ENCODE measurements at places on chromosomes 7 and 10. TPM values are rescaled to one million over a fixed set of nuclear protein-coding genes. Genes with fewer than 3 reads are reported as not detected.
A peak's percentile ranks its signal among the peaks of the same experiment; 100 is the strongest.

NEUROG3 gene
- not detected for total RNA-seq

GJC3 gene
- 0.35 TPM for total RNA-seq

VWA2 gene
- 0.12 TPM for total RNA-seq

GRCh38 chr10:92213049-92213448 lies 77.8 kb downstream of the CPEB3 start:
- H3K36me3 ChIP-seq, result no peaks in the 10 kb centered on the region
- no peak overlapping the region for H3K27ac ChIP-seq
- H3K27me3 ChIP-seq, result no peaks in the 10 kb centered on the region

SEMA3E gene
- total RNA-seq, result not detected

SLC39A12 gene
- not detected for total RNA-seq

DNA sequence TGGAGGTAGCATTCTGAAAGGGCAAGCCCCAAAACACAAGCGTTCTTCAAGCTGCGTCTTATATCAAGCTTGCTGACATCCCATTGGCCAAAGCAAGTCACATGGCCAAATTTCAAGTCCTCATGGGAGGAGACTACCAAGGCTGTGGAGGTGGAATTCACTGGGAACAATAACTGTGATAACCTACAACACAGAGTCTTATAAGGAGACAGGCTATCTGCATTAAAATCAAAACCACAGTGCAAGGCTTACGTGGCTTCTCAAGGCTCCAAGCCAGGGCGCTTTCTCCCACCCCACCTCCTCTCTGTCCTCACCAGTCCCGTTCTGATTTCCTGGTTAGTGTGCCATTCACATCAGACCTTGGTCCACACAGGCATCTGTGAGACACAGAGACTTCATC lies 39.4 kb downstream of the ADRB1 start:
- DNase-seq, result no peak

- H3K27me3 ChIP-seq, result no peaks in the 10 kb centered on the region
- H3K4me3 ChIP-seq, result no peak overlapping the region
- H3K4me1 ChIP-seq, result no peaks in the 10 kb centered on the region
- H3K36me3 ChIP-seq, result no peaks in the 10 kb centered on the region
- DNase-seq, result no peak
Measured at GRCh38 chr10:98378722-98379121, 36.3 kb downstream of the PYROXD2 start.

DNA sequence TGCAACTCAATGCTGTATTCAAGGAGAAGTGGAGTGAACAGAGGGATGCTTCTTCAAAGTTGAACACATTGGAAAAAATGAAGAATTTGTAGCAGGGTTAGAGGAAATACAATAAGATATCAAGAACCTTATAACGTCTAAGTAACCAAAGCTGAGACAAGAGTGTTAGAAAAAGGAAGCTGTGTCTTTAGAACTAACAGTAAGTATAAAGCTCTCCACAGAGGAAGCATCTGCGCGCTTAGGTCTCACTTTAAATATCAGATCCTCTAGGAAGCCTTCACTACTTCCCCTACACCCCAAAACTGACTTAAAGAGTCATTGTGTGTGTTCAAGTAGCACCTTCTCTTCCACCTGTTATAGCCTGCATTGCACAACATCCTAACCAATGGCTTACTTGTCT lies 43.0 kb downstream of the CH25H start:
- H3K27me3 ChIP-seq, result peaks cover 4% of the 10 kb centered on the region
- H3K36me3 ChIP-seq, result no peaks in the 10 kb centered on the region
- peaks cover 9% of the 10 kb centered on the region for H3K4me1 ChIP-seq
- no peak for DNase-seq
- H3K27ac ChIP-seq, result peak overlapping the region; percentile 38

LAMB1 gene
- 0.52 TPM for total RNA-seq

GCK gene
- total RNA-seq, result not detected

DNA sequence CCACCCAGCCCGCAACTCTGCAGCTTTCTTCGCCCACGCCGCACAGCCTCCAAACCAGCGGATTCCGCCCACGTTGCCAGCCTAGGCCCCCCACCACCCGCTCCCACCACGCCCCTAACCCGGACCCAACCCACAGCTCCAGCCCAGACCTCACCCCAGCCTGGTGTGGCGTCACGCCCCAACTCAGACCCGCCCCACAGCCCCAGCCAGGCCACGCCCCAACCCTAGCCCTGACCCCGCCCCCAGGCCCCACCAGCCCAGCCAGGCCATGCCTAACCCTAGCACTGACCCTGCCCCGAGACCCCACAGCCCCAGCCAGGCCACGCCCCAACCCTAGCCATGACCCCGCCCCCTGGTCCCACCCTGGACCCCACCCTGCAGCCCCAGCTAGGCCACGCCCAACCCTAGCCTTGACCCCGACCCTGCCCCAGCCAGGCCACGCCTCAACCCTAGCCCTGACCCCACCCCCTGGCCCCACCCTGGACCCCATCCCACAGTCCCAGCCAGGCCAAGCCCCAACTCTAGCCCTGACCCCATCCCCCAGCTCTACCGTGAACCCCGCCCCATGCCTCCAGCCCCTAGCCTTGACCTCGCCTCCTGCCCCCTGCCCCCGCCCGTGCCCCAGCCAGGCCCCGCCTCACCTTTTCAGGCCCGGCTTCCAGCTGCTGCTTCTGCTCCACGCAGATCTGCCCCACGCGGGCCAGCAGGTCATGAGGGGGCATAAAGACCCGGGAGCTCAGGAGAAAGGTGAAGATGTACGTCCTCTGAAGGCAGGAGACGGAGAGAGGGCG lies 64.0 kb downstream of the RASGEF1A start:
- no peak overlapping the region for H3K4me3 ChIP-seq
- no peaks in the 10 kb centered on the region for H3K36me3 ChIP-seq
- DNase-seq, result no peak
- no peaks in the 10 kb centered on the region for H3K27me3 ChIP-seq
- no peak overlapping the region for H3K27ac ChIP-seq

TRPV5 gene
- total RNA-seq, result not detected

DNA sequence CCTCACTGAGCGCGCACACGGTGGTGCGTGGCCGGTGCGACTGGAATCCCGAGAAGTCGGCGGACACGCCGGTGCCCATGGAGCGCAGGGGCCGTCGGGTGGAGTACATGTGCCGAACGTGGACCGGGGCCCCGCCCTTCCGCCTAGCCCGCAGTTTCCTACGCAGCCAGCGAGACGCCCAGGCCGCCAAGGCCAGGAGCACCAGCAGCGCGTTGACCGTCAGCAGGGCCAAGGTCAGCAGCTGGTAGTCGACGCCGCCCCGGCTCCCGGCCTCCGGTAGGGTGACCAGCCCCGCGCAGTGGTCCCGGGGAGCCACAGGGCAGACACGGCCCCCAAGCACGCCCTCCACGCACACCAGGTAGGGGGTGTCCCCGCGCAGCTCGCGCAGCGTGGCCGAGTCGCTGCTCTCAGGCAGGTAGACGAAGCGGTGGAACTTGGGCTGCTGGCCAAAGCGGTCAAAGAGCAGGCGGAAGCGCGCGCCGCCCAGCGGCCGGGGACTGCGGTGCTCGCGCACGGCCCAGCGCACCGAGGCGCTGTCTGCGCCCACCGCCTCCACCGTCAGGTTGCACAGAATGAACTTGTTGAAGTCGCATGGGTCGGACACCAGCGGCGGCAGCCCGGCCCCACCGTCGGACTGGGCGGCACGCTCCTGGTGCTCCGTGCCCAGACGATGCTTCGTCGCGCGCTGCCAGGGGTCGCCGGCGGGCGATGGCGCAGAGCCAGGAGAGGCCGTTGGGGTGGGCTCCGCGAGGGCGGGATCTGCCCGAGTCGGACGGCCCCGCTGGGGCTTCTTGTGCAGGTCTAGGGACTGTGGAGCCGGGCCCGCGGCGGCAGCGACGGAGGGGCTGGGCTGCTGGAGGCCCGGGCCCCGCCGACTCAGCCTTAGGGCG lies 2.2 kb downstream of the TRIL start:
- peaks cover 9% of the 10 kb centered on the region for H3K4me1 ChIP-seq
- H3K27me3 ChIP-seq, result peaks cover 10% of the 10 kb centered on the region
- H3K27ac ChIP-seq, result no peak overlapping the region
- H3K4me3 ChIP-seq, result no peak overlapping the region
- peak; percentile 18 for DNase-seq

HMX2 gene
- total RNA-seq, result not detected

DNA sequence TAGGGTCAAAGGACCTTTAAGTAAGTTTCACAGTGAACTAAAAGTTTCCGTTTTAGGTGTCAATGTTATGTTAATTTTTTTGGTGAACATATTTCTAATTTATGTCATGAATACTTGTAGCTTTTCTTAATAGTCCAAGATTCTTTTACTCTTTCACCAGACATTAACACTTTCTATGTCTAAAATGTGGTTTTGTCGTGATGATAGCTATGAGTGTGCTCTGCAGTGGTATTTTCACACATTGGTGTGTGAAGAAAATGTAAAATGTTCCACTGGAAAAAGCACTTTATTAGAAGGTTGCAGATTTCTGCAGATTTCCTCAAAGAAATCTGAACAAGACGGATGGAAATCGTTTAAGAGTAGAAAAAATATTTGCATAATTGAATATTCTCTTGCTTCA lies 561.0 kb upstream of the ANKRD30A start:
- H3K4me1 ChIP-seq, result no peaks in the 10 kb centered on the region
- H3K36me3 ChIP-seq, result no peaks in the 10 kb centered on the region
- no peak overlapping the region for H3K27ac ChIP-seq
- DNase-seq, result no peak
- H3K27me3 ChIP-seq, result no peaks in the 10 kb centered on the region

FGFR2 gene
- total RNA-seq, result 3.1 TPM

ODAD2 gene
- not detected for total RNA-seq

GRCh38 chr10:68049289-68050078 lies 25.6 kb downstream of the HERC4 start:
- no peak overlapping the region for H3K4me3 ChIP-seq
- no peak overlapping the region for H3K27ac ChIP-seq
- H3K4me1 ChIP-seq, result peaks cover 6% of the 10 kb centered on the region

KCP gene
- 0.22 TPM for total RNA-seq

DNA sequence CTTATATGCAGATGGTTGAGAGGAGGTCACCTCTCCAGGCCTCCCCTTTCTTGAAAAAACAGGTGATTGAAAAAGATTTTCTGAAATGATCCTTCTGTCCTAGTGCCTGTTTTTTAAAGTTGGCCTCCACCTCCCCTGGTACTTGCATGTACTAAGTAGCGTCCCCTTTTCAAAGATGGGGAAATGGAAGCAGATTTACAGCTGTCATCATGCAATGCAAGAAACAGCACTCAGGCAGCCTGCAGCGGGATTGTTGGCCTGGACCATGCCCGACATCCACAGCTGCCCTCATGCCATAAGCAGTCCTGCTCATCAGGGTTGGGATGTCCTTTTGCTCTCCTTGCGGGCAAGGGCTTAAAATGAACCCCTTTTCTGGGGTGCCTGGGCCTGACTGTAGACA lies 127.2 kb upstream of the MGMT start:
- no peak for DNase-seq
- H3K4me1 ChIP-seq, result no peaks in the 10 kb centered on the region
- H3K27ac ChIP-seq, result no peak overlapping the region
- no peaks in the 10 kb centered on the region for H3K36me3 ChIP-seq

TSC22D4 gene
- 113 TPM for total RNA-seq

DNA sequence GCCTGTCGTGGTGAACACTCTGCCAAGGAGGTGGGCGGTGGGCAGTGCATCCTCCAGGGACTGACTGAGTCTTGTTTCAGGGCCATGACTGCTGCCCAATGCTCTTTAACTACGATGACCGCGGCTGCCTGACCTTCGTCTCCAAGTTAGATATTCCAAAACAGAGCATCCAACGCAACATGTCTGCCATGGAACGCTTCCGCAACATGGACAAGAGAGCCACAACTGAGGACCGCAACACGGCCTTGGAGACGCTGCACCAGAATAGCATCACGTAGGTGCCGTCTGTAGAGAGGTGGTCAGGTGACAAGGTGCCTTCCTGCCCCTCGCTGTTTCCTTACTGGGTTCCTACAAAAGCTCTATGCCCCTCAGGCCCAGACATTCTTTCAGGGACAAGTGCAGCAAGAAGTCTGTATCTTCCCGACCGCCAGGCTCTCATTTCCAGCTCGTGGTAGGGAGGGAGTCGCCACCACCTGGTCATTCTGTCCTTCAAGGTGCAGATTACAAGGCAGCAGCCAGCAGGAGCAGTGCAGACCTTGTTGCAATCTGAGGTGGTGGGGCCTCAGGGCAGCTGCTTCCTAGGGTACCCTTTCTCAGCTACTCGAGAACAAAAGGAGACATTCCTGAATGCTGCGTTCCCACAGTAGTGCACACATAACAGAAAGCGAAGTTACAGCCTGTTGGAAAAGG lies 14.9 kb upstream of the ARPC1B start:
- no peaks in the 10 kb centered on the region for H3K27me3 ChIP-seq
- peaks cover 79% of the 10 kb centered on the region for H3K36me3 ChIP-seq
- no peak for DNase-seq
- H3K4me3 ChIP-seq, result no peak overlapping the region
- no peak overlapping the region for H3K27ac ChIP-seq
- no peaks in the 10 kb centered on the region for H3K4me1 ChIP-seq

MCMBP gene
- total RNA-seq, result 36.1 TPM

CFAP43 gene
- not detected for total RNA-seq

DNA sequence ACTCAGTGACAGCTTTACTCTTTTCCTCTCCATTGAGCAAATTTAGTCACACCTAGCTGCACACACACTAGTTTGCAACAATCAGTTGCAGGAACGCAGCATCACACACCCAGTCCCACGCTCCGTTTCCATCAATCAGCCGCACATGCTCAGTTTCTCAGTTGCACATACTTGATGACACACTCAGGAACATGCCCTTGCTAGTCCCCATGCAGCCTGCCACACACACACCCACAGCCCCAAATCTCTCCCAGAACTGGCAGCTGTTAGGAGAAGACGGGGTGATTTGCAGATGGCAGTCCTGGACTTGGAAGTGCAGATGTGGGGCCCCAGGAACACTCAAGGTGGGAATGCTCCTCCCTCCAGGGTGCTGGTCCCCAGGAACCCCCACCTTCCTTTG lies 7.7 kb downstream of the LBX1 start:
- DNase-seq, result no peak
- peaks cover 55% of the 10 kb centered on the region for H3K4me1 ChIP-seq
- H3K36me3 ChIP-seq, result no peaks in the 10 kb centered on the region
- no peak overlapping the region for H3K27ac ChIP-seq
- peaks cover 45% of the 10 kb centered on the region for H3K27me3 ChIP-seq
- no peak overlapping the region for H3K4me3 ChIP-seq

C10orf88 gene
- 9.2 TPM for total RNA-seq

AP3M1 gene
- total RNA-seq, result 24.3 TPM

WDFY4 gene
- 0.57 TPM for total RNA-seq

DNA sequence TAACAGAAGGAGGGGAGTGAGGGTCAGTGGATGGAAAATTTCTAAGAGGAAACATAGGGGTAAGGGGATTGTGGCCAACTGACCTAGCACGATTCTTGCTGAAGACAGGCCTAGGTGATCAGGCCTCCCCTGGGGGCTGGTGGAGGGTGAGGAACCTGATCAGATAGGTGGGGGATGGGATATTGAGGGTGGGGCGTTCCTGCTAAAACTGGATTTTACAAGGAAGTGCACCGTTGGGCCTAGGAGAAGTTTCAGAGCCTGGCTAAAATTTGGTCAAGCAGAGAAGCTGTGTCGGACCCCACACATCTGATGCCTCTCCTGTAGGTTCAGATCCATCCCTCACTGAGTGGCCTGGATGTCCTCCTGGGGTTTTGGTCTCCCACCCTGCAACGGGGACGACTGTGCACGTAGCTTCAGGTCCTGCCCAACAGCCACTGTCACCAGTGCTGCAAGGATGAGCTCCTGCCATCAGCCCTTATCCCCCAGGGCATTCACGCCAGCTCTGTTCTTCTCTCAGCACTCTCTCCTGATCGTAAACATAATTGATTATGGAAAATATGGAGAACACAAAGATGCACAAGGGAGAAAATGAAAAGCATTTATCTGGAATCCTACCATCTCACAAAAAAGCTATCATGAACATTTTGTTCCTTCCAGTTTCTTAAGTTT lies 89.9 kb downstream of the ADCY1 start:
- no peaks in the 10 kb centered on the region for H3K4me1 ChIP-seq
- H3K27ac ChIP-seq, result no peak overlapping the region
- H3K4me3 ChIP-seq, result no peak overlapping the region
- H3K36me3 ChIP-seq, result no peaks in the 10 kb centered on the region
- no peaks in the 10 kb centered on the region for H3K27me3 ChIP-seq

DDC gene
- not detected for total RNA-seq

All from CD4-positive, CD25-positive, alpha-beta regulatory T cell (primary cell).